ENCODE measurements at places on chromosomes 7 and 10. TPM values are rescaled to one million over a fixed set of nuclear protein-coding genes. Genes with fewer than 3 reads are reported as not detected.
A peak's percentile ranks its signal among the peaks of the same experiment; 100 is the strongest.

The CALHM1 gene
- not detected for total RNA-seq

- no peak overlapping the region for H3K4me3 ChIP-seq
- no peaks in the 10 kb centered on the region for H3K27me3 ChIP-seq
- H3K27ac ChIP-seq, result no peak overlapping the region
- no peaks in the 10 kb centered on the region for H3K36me3 ChIP-seq
Measured at GRCh38 chr7:825386-825785, 6.9 kb upstream of the SUN1 start.

The ADCY1 gene
- total RNA-seq, result 5.8 TPM

The C10orf90 gene
- total RNA-seq, result not detected

The CYP26C1 gene
- total RNA-seq, result 0.21 TPM

DNA sequence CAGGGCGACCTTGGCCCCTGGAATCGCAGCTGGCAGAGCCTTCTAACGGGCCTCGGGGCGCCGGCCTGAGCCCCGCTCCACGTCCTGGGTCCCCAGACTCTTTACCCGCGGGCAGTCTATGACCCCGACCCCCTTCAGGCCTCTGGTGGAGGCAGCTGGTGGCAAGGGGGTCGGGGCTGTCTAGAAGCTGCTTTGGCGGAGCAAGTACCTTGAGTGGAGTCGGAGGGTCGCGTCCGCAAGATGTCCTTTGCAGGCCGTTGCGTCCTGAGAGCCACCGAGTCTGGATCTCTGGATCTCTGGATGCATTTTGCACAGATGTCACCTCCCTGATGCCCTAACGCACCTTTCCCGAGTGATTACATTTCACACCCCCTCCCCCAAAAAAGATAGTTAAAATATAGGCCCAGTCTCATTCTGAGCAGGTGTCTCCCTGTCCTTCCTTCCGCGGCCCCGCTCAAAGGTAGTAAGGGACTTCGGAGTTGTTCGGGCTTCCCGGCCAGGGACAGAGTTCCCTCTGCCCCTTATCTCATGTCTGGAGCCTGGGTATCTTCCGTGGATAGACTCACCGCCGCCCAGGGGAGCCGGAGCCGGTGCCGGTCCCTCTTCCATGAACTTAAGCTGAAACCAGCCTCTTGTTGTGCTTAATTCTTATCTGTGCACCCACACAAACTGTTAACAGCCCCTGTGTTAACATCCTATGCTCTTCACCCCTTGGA lies 457 bp downstream of the ACADSB start:
- H3K4me3 ChIP-seq, result peak overlapping the region; percentile 70
- H3K27me3 ChIP-seq, result no peaks in the 10 kb centered on the region
- H3K36me3 ChIP-seq, result no peaks in the 10 kb centered on the region
- H3K27ac ChIP-seq, result peak overlapping the region; percentile 45
- DNase-seq, result peak; percentile 51
- H3K4me1 ChIP-seq, result no peaks in the 10 kb centered on the region

DNA sequence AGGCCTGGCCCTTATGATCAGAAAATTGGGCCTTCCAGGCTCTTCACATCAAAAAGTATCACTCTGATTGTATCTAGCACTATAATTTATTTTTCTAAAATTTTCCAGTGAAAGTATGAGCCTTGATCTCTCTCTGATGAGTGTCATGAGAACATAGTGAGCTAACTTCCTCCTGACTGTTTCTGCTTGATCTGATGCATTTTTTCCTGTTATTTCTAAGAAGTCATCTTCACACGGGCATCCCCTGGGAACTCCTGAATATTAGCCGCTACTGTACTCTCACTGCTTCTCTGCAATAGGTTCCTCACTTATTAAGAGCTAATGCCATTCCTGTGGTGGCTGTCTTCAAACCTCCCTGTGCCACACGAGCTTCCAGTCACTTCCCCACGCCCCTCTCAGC lies 63.1 kb upstream of the ZPBP start:
- H3K27me3 ChIP-seq, result no peaks in the 10 kb centered on the region
- no peaks in the 10 kb centered on the region for H3K36me3 ChIP-seq
- DNase-seq, result no peak
- H3K4me3 ChIP-seq, result no peak overlapping the region
- no peaks in the 10 kb centered on the region for H3K4me1 ChIP-seq

DNA sequence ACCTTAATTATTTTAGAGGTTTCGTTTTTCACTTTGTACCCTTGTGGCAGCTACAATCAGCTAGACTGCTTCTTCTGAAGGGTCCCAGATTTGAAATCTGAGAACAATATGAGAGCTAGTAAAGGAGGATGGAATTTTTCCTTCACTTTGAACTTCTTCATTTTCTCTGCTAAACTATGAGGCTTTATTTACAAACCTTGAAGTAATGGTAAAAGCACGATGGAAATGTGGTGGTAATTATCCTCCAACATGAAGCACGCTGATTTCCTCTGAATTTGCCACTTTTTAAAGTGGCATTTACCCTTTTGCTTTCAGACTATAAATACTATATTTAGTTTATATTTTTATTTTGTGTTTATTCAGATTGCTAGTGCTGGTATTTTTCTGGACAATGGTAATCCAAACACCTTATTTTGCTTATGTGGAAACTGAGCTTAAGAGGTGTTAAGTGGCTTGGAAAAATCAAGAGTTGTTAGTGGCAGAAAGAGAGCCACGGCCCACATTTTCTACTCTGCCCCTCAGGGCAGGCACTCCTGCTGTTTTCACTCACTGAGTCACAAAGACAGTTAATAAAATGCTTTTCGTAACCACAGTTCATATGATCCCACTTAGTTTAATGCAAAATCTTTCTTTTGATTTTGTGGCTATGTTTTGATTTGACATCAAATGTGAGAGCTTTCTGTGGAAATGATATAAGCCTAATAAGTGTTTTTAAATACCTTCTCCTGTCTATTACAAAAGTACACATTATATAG lies 2.7 kb downstream of the SSMEM1 start:
- no peaks in the 10 kb centered on the region for H3K4me1 ChIP-seq
- no peak overlapping the region for H3K27ac ChIP-seq
- H3K36me3 ChIP-seq, result no peaks in the 10 kb centered on the region
- DNase-seq, result no peak
- no peaks in the 10 kb centered on the region for H3K27me3 ChIP-seq
- no peak overlapping the region for H3K4me3 ChIP-seq

DNA sequence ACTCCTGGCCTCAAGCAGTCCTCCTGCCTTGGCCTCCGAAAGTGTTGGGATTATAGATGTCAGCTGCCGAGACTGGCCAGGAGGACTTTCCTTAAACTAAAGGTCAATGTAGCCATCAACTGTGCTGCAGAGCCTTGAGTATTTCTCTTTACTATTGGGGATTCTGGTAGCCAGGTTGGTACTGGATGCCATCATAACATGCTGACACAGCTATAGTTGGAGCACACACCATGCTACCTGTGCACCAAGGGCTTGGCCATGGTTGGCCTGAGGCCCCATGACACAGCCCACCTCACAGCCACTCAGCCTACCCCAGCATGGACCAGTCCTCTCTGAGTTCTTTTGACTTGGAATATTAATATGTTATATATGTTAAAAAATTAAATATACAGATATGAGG lies 54.4 kb downstream of the HECTD2 start:
- no peak overlapping the region for H3K4me3 ChIP-seq
- H3K27me3 ChIP-seq, result no peaks in the 10 kb centered on the region
- H3K27ac ChIP-seq, result no peak overlapping the region
- peaks cover 6% of the 10 kb centered on the region for H3K36me3 ChIP-seq
- H3K4me1 ChIP-seq, result no peaks in the 10 kb centered on the region

DNA sequence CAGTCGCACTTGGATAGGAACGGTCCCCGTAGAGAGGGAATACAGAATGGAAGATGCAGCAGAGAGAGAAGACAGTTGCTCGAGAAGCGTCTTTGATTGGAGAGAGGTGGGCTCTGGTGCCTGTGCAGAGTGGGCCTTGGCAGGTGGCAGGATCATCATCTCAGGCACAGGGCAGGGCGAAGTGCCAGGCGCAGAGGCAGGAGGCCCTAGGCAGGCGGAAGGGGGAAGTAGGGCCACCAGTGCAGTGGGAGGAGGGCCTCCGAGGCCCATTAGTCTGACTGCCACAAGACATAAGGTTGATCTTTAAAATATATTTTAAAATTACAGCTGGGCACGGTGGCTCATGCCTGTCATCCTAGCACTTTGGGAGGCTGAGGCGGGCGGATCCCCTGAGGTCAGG lies 10.1 kb downstream of the CARD11 start:
- no peaks in the 10 kb centered on the region for H3K4me1 ChIP-seq
- peak; percentile 75 for DNase-seq
- no peaks in the 10 kb centered on the region for H3K27me3 ChIP-seq
- H3K4me3 ChIP-seq, result no peak overlapping the region

- H3K27ac ChIP-seq, result no peak overlapping the region
- no peak for DNase-seq
- no peaks in the 10 kb centered on the region for H3K4me1 ChIP-seq
- H3K4me3 ChIP-seq, result no peak overlapping the region
- H3K27me3 ChIP-seq, result no peaks in the 10 kb centered on the region
Measured at GRCh38 chr10:60818134-60818770, 40.0 kb downstream of the CDK1 start.

The UTF1 gene
- total RNA-seq, result not detected

- H3K36me3 ChIP-seq, result no peaks in the 10 kb centered on the region
- H3K27me3 ChIP-seq, result no peaks in the 10 kb centered on the region
Measured at GRCh38 chr7:157809863-157810851, 473.4 kb downstream of the DNAJB6 start.

DNA sequence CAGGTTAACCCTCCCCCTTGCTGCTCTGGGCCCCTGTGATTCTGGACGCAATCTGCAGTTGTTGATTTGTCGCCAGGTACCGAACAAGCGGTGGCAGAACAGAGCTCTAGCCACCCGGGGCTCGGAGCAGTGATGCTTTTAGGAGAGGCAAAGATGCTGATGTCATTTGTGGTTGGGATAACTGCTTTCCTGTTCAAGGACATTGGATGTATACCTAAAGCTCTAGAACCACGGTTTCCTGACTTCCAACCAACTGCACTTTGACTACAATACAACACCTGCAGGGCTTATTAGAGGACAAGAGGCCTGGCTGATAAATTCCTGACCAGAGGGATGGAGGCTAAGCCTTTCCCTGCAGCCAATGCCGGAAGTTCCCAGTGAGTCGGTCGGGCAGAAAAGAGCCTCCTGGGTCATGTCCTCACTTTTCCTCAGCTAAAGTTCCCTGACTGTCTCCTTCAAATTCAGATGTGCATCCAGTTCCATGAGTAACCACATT lies 6.5 kb upstream of the RBM20 start:
- peak overlapping the region; percentile 91 for H3K27ac ChIP-seq
- H3K4me3 ChIP-seq, result no peak overlapping the region
- H3K36me3 ChIP-seq, result no peaks in the 10 kb centered on the region
- peaks cover 15% of the 10 kb centered on the region for H3K4me1 ChIP-seq

The P4HA1 gene
- 72.5 TPM for total RNA-seq

DNA sequence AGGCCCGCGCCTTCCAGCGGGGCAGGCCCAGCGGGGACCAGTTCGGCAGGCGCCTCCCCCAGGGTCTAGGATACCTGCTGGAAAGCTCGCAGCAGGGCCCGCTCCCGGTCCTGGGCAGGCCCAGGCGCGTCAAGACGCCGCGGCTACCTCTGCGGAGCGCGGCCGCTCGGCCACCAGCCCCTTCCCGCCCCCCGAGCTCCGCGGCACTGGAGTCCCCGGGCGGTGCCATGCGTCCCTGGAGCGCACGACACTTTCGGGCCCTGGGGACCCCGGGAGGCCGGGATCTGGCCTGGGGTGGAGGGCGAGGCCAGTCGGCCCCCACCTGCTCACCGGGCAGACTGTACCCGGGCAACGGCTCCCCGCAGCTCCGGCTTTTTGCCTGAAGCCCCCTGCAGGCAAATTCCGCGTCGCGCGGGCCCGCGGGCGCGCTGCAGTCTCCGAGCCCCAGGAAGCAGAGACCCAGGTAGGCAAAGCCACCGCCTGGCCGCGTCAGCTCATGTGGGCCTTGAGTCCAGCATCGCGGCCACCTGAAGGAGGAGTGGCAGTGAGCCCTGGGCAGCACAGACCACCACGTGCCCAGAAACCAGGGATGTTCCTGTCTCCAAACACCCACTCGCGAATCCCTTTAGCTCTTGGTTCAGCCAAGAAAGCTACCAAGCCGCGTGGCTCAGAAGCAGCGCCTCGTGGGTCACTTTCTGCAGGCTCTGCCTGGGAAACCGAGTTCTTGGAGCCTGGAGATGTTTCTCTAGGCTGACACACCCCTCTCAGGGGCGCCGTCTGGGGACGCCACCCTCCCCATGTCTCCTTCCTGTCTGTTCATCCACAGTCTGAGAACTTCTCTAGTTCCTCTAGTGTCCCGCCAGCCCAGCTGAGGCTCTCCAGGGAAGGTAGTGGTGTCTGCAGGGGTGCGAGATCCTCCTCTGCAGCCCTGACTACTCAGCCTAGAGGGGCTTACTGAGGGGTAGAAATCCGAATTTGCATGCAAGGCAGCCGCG lies 46.1 kb upstream of the APBB1IP start:
- no peak overlapping the region for H3K4me3 ChIP-seq
- no peak overlapping the region for H3K27ac ChIP-seq
- DNase-seq, result peak; percentile 56
- H3K36me3 ChIP-seq, result no peaks in the 10 kb centered on the region

DNA sequence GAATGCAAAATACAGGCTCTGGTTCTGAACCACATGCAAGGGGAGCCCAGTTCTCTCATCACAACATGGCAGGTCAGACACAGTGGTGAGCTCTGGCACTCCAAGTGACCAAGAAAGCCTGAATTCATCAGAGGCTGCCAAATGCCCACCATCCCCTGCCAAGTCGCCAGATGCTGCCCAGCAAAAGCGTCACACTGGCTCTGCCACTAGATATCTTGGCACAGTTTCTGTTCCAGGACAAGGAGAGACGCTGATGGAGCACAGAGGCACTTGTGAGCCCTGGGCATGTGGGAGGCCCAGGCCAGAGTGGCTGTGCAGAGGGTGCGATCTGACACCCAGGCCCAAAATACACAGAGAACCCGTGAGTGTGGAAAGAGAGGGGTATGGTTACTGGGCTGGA lies 57.8 kb downstream of the GAD2 start:
- DNase-seq, result no peak
- H3K27ac ChIP-seq, result no peak overlapping the region
- H3K27me3 ChIP-seq, result no peaks in the 10 kb centered on the region
- no peak overlapping the region for H3K4me3 ChIP-seq
- no peaks in the 10 kb centered on the region for H3K36me3 ChIP-seq
- H3K4me1 ChIP-seq, result no peaks in the 10 kb centered on the region

The HOXA11 gene
- not detected for total RNA-seq

The HOXA13 gene
- total RNA-seq, result not detected

The ACADSB gene
- total RNA-seq, result 25.5 TPM

- H3K4me1 ChIP-seq, result no peaks in the 10 kb centered on the region
- H3K27me3 ChIP-seq, result no peaks in the 10 kb centered on the region
- H3K4me3 ChIP-seq, result no peak overlapping the region
- peak; percentile 40 for DNase-seq
Measured at GRCh38 chr10:133457100-133457841, 3.5 kb downstream of the SCART1 start.

The POLR2J2 gene
- 10.0 TPM for total RNA-seq

GRCh38 chr10:97123765-97124164 lies 62.0 kb downstream of the SLIT1 start:
- DNase-seq, result no peak
- H3K27me3 ChIP-seq, result no peaks in the 10 kb centered on the region
- no peaks in the 10 kb centered on the region for H3K36me3 ChIP-seq
- H3K4me1 ChIP-seq, result no peaks in the 10 kb centered on the region
- H3K27ac ChIP-seq, result no peak overlapping the region

The SUN3 gene
- total RNA-seq, result not detected

The BICC1 gene
- total RNA-seq, result 17.3 TPM

The MPLKIP gene
- total RNA-seq, result 25.8 TPM
